ENCODE measurements at places on chromosomes 3 and 15.

GRCh38 chr3:54178376-54178775 lies 56.0 kb downstream of the CACNA2D3 start:
- DNase-seq = no peak

DNA sequence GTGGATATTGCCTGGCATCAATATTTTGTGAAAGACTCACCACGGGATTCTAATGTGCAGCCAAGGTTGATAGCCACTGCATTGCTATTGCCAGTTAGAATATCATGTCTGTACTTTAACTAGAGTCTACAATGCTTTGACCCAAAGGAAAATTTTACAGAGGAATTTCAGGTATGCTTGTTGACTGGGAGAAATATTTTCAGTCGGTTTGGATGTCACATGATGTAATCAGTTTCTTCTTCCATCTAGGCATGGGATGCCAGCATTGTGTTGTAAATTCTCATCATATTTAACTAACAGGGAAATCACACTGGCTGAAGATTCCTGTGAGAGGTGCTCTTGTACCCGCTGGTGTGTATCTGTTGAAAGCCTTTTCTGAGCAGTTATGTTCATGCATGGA lies 508.9 kb upstream of the ADAMTS9 start:
- DNase-seq = no peak

DNA sequence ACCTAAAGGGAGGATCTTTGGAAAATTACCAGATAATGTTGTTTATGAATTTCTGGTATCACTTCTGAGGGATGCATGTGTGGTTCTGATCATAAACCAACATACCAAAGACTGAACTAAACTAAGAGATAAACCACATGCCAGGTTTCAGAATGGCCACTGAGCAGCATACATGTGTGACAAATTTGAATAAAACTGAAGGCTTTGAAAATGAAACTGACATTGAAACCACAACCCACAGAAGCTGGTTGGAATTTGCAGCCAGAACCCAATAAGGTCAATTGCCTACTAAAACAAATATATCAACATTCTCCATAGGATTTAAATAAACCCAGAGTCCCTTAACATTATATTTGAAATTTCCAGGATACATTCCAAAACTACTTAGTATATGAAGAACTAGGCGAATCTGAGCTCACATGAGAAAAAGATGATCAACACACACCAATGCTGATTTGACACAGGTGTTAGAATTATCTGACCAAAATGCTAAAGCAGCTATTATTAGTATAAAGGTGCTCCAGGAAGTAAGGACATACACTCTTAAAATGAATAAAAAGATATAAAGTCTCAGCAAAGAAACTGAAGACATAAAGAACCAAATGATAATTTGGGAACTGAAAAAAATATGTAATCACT lies 125.0 kb downstream of the ZNF280D start:
- DNase-seq = no peak

- no peak for DNase-seq
Observed at GRCh38 chr3:13237776-13238490, 164.7 kb upstream of the IQSEC1 start.

GRCh38 chr3:78906245-78906644 lies 861.6 kb downstream of the ROBO1 start:
- DNase-seq = no peak

DNA sequence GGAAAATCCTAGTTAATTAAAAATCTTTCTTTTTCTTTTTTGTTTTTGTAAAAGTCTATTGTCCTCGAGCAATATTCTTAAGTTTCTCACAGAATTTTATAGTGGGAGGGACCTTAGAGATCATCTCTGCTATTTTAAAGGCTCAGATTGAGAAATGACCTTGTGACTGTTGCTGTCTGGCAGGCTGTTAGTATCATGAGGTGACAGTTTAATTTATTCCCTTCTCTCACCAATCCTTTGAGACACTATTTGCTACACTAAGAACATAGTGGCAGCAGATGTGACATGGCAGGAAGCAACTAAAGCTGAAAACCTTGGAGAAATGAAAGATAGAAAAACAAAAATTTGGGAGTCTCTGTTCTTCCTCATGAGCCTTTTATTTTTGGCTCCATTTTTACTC lies 24.9 kb downstream of the APPL1 start:
- no peak for DNase-seq

- no peak for DNase-seq
Observed at GRCh38 chr3:126360046-126360713, 3.0 kb upstream of the KLF15 start.

GRCh38 chr15:66720206-66721010 lies 18.4 kb downstream of the SMAD6 start:
- DNase-seq = peak; percentile 94

DNA sequence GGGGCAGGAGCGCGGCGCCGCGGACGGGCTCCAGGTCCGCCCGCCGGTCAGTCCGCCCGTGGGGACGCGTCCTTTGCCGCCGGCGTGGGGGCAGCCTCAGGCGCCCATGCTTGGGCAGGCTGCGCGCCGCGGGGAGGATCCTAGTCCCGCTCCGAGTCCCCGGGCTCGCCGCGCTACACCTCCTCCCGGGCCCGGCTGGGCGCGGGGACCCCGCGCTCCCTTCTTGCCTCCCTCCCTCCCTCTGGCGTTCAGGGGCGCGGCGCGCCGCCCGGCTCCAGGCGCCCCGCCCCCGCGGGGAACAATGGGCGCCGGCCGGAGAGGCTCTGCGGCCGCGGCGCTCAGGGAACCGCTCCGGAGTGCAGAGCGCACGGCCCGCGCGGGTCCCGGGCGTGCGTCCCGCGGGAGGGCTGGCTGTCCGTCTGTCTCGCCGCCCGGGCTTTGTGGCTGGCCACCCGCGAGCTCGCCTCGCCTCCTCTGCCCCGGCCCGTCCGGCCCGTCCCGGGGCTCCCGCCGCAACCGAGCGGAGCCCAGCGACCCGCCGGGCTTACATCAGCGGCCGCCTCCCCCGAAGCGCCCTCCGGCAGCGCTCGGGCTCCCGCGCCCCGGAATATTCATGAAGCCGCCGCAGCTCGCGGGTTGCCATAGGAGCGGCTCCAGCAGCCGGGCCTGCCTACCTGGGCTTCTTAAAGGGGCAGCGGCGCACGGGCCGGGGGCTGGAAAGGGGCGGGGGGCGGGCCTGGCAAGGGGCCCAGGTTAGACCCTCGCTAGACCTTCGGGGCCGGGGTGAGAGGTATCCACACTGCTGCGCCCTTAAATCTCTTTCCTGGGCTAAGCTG lies at the start of gene HCN4:
Gene HCN4, minus strand, starts transcription at position 658 of the 836 bp plus-strand sequence. CDS start 688 bp downstream, outside the sequence.
- no peak for DNase-seq

GRCh38 chr15:50890751-50891150 lies 17.7 kb upstream of the AP4E1 start:
- DNase-seq = no peak

- no peak for DNase-seq
Observed at GRCh38 chr15:49865925-49866757, 245.3 kb downstream of the DTWD1 start.

- DNase-seq = no peak
Observed at GRCh38 chr3:19124752-19125151, 23.6 kb upstream of the KCNH8 start.

- DNase-seq = peak; percentile 39
Observed at GRCh38 chr3:4756057-4756775, 223.0 kb upstream of the BHLHE40 start.

DNA sequence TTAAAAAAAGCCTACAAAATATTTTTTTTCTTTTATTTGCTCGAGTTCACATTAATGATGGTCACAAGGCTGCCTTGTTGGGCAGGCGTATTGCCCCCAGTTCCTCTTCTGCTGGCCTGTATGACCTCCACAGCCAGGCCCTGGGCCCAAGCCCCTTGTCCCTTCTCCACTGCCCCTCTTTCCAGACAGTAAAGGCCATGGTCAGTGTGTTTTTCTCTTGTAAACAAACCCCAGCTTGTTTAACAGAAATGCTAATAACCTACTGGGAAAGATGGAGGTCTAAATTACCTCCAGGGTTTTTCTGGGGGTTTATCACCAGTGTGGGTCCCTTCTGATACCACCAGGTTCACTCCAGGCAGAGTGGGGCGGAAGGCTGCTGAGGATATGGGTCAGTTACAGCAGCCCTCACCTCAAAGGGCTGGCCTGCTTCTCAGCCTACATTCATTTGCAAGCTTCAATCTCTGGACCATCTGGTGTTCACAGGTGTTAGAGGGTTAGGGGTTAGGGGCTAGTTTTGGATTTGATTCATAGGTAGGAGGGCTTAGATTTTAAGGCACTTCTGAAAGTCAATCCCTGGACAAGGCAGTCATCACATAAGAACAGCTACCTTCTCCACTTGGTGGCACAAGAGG lies 2.0 kb upstream of the MANF start:
- DNase-seq = no peak

GRCh38 chr3:11566916-11567315 lies 76.8 kb downstream of the VGLL4 start:
- DNase-seq = no peak

- peak; percentile 38 for DNase-seq
Observed at GRCh38 chr15:101172501-101173071, 79.3 kb downstream of the CHSY1 start.

- no peak for DNase-seq
Observed at GRCh38 chr3:126266850-126267168, 86.4 kb upstream of the ALDH1L1 start.

DNA sequence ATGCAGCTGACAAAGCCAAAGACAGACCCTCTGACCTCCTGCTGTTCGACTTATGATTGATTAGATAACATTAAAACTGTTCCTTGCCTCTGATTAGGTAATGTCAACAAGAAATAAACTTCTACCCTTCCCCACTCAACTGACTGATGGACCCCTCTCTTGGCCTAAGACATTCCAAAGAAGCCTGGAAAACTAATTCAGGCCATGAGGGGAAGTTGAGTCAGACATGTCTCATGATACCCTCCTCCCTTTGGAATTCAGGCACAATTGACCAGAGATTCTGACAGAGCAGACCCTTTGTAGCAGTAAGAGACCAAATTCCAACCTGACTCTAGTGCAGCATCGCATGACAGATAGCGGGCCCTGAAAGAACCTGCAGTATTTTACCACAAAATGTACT lies 354.5 kb downstream of the OCA2 start:
- no peak for DNase-seq

DNA sequence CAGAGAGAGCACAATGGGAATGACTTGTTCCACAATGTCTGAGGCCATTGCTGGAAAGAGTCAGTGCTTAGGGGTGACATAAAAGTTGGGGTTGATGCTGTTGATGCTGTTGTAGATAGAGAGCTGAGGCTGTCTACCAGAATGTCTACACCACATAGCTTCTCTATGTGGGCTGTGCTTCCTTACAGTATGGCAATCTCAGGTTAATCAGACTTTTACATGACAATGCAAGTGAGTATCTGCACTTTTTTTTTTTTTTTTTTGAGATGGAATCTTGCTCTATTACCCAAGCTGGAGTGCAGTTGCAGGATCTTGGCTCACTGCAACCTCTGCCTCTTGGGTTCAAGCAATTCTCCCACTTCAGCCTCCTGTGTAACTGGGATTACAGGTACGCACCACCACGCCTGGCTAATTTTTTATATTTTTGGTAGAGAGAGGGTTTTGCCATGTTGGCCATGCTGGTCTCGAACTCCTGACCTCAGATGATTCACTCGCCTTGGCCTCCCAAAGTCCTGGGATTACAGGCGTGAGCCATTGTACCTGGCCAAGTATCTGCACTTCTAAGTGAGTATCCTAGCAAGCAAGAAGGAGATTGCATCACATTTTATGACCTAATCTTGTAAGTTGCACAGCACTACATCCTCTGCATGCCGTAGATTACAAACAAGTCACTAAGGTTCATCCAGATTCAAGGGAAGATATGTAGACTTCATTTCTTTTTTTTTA lies 28.7 kb downstream of the DLEC1 start:
- DNase-seq = no peak

DNA sequence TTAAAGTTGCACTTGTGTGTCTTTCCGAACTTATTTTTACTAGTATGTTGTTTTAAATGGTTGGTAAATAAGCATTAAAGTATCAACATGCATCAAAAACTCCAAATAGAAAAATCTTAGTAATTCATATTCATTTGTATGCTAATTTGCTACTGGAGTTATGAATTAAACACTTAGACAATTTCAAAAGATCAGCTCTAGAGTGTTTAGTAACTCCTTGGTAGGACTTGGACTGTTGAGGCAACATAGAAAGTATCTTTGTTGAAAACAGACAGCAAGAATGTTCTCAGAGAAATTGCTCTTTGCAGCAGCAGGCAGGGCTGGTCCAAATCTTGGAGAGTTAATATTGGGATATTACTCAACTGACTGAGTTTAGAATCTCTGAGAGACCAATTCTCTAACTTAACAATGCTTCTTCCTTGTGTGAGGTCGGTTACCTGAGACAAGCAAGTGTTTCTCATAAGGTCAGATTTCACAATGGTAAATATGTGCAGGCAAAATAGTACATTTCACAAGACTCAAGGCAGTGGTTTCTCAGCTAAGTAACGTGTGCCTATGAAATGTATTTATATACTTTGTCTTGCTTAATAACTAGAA lies 147.8 kb upstream of the IL12A start:
- no peak for DNase-seq

GRCh38 chr15:33028495-33028894 lies 166.0 kb downstream of the FMN1 start:
- no peak for DNase-seq

- no peak for DNase-seq
Observed at GRCh38 chr3:115254492-115255196, 107.6 kb upstream of the ZBTB20 start.

Measured in KBM-7 (cell line).